ENCODE measurements at places on chromosomes 2 and 18.

GRCh38 chr2:152627351-152627957 is 89.8 kb downstream of the PRPF40A start:
- no peak for DNase-seq

- no peak for DNase-seq
Observed at GRCh38 chr18:59067873-59068272, 71.8 kb upstream of the SEC11C start.

DNA sequence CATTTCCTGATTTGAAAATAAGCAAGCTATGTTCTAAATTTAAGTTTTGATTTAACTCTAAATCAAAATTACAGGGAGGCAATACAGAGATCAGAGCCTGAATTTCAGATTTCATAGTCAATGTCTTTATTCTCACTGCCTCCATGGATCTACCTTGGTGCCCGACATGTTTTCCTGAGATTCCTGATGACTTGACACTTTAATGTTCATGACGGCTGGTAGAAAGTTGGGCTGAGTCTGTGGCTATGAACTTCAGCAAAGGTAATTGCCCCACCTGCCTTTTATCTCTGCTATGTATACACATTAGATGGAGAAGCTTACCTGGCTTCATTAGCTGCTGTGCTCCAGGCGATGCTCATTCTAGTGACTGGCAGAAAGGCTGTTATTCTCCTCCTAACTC is 1390.5 kb upstream of the CELF4 start:
- no peak for DNase-seq

- DNase-seq, result peak; percentile 34
Observed at GRCh38 chr18:59070181-59070912, 69.3 kb upstream of the SEC11C start.

DNA sequence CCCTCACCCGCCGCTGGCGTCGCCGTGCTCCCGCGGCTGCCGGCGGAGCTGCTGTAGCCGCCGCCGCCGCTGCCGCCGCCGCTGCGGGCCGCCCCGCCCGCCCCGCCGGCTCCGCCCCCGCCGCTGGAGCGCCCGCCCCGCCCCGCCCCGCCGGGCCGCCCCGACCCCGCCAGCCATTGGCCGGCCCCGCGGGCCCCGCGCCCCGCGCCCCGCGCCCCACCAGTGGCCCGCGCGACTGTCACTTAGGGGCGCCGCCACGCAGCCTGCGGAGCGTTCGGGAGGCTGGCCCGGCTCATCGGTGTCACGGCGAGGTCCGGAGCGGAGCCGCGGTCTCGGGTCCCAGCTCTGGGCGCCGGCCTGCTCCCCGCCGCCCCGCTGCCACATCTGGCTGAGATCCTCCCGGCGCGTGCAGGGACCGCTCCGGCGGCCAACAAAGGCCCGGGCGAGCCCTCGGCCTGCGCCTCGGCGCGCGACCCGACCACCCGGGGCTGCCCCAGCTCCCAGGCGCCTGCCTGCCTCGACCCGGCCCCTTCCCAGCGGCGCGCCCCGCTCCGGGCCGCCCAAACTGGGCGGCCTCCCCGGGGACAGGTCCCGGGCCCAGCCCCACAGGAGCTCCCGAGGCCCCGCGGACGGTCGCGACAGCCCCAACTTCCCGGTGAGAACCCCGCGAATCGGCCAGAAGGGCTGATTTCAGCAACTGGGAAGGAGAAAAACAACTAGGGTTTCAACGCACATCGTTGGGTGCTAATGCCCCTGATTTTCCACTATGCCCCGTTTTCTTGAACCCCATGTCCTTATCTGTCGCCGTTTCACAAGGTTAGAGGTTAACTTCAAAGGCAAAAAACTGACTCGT is at the start of gene MGAT4A:
Gene MGAT4A, minus strand, starts transcription at position 92 of the 853 bp plus-strand sequence. CDS start 4,800 bp downstream, outside the sequence.
- peak; percentile 77 for DNase-seq

GRCh38 chr2:108911401-108911800 is 77.6 kb downstream of the EDAR start:
- DNase-seq, result no peak

DNA sequence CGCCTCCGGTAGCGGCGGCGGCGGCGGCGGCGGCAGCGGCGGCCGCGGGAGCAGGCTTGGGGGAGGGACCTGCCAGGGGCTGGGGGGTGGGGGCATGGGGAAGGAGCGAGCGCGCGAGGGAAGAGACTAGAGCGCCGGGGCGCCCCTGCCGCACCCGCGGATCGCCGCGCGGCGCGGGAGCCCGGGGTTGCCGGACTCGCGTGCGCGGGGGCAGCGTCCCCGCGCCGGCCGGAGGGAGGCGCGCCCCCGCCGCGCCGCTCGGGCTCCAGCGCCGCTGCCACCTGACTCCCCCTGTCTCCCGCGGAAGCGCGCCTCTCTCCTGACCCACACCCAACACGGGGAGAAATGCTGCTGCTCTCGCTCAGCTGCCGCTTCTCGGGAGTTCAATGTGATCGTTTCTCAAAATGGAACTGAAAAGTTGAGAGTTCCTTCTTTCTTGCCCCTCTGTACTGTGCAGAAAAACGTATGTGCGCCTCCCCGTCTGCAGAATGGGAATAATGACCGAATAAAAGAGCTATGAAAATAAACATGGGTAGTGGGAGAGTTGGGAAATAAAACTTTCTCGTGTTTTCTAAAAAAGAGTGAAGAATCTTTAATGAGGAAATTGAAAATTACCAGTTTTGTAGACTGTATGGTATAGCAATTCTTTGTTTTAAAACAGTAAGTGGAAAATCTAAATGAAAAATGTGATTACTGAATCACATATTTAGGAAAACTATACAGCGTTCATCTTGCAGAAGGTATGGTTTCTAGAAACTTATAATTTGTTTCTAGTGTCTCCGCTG is 455 bp upstream of the TLK1 start:
- peak; percentile 54 for DNase-seq

DNA sequence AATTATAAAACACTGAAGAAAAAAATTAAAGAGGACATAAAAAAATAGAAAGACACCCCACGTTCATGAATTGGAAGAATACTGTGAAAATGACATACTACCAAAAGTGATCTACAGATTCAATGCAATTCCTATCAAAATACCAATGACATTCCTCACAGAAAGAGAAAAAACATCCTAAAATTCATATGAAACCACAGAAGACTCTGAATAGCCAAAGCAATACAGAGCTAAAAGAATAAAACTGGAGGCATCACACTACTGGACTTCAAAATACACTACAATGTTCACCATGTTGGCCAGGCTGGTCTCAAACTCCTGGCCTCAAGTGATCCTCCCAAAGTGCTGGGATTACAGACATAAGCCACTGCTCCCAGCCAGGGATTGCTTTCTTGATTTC is 56.3 kb downstream of the TLK1 start:
- DNase-seq, result no peak

DNA sequence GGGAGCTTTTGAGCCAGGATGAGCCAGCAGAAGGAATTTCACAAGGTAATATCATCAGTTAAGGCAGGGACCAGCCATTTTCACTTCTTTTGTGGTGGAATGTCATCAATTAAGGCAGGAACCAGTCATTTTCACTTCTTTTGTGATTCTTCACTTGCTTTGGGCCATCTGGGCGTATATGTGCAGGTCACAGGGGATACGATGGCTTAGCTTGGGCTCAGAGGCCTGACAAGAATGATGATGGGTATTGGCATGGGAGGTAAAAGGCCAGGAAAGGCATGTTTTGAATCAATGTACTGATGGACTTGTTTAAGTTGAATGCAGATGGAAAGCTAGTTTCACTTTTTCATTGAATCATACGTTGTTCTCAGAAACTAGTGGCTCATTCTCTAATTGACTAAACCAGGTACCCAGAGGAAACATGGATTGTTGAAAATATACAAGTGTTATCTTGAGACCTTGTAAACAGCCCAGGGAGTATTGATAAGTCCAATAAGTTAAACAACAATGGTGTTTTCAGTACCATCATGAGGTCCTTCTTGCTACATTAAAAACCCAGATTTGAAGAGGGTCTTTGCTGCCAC is 1672.5 kb upstream of the DDX18 start:
- no peak for DNase-seq

- no peak for DNase-seq
Observed at GRCh38 chr2:208153156-208153555, 7.2 kb upstream of the CRYGB start.

DNA sequence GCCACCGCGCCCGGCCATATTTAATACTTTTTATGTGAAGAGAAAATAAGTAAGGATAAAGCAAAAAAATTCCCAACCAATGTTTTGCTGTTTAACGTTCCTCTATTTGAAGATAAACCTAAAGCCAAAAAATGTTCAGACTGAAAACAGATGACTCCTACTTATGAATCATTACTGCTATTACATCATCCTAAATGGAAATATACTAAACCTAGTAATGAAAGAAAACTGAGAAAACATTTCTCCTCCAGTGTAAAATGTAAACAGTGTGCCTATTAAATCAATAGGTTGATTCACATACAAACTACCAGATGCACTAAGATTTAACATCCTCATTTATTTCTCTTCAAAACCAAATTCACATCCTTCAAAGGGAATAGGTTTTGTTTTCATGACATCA is 43.5 kb downstream of the CWC22 start:
- no peak for DNase-seq

GRCh38 chr2:59885541-59885940 is 667.9 kb downstream of the BCL11A start:
- no peak for DNase-seq

GRCh38 chr2:213247566-213247965 is 36.7 kb upstream of the SPAG16 start:
- DNase-seq, result no peak

DNA sequence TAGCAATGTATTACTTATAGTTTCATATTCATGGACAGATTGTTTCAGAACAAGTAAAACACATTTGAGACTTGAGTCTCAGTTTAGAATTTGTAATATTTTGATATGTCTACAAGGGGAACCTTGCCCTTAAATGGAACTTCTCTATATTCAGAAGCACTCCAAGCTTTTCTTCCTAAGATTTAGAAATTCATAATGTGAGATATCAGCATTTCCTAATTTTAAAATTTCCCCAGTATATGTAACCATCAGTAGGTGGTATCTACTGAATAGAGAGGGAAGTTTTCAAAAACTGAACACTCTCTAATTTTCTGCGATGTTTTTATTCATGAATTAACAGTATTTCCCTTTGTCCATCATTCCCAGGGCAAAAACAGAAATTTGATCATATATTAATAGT is 7.6 kb downstream of the ANKRD62 start:
- DNase-seq, result no peak

GRCh38 chr2:109038992-109039391 is 50.0 kb upstream of the EDAR start:
- DNase-seq, result no peak

- DNase-seq, result no peak
Observed at GRCh38 chr2:209473930-209474419, 50.1 kb downstream of the MAP2 start.

DNA sequence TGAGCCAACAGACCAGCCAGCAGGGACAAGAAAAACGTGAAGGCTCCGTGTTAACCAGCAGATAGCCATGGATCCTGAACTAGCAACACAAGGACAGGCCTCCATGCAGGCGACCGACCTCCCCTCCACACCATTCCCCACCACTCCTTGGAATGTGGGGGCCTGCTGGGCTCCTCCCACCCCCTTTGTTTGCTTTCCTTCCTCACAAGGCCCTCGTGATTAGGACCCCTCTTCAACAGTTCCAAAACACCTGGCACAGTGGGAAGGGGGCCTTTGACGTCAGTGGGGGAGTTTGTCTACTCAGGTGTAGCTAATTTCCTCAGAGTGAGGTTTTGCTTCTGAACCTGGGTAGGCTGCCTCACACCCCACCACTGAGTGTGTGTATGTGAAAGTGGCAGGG is 37.8 kb downstream of the SLC14A2 start:
- DNase-seq, result no peak

DNA sequence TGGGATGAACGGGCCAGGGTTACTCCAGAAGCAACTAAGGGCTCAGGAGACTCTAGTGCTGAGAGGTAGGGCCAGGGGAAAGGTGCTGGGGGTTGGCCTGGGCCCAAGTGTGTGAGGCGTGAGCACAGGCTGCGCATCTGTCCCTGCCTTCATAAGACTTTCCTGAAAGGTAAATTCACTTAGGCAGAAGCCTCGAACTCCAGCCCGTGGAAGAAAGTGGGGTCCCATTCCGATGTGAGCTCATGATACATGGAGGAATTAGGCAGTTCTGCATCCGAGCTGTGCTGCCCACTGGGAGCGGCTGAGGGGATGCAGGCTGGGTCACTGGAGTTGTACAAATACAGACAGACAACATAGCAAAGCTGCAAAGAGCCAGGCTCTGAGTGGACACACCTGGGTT is 16.2 kb downstream of the PARD6G start:
- no peak for DNase-seq

- no peak for DNase-seq
Observed at GRCh38 chr2:203750346-203751068, 44.1 kb downstream of the CD28 start.

- no peak for DNase-seq
Observed at GRCh38 chr18:70956554-70956953, 667.7 kb downstream of the SOCS6 start.

GRCh38 chr2:176001916-176002687 is at the start of gene LNPK:
Gene LNPK (minus strand): TSS chr2:176002267. CDS start chr2:175995584, 6,683 bp downstream.
- peak; percentile 85 for DNase-seq

DNA sequence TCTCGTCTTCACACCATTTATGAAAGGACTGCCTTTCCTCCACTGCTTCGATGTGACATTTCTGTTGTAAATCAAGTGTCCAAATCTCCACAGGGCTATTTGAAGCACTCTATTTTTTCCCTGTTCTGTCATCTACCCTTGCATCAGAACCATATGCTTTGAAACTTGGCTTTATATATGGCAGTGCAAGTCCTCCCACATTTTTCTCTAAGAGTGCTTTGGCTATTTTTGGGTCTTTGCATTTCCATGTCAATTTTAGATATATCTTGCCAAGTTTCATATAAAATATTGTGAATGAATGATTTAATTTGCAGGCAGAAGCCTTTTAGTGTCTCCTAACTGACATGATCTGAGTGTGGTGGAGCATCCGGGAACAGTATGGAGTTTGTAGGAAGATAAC is 37.8 kb upstream of the CBLN2 start:
- no peak for DNase-seq

GRCh38 chr2:210816769-210817168 is 260.4 kb downstream of the CPS1 start:
- no peak for DNase-seq

DNA sequence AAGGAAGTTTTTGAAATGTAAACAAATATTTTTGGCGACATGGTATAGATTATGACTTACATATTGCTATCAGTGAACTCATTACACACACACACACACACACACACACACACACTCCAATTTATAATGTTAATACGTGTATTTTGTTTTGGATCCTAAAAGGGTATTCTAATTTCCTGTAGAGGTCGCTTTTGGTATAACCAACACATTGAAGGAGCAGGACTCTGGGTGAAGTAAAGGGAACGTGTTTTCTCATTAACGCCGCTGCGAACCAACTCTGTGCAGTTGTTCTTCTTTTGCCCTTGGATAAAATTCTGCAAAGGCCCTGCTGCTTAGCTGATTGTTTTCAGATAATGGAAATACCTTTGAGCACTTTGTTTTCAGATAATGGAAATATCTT is 190.4 kb downstream of the PMAIP1 start:
- DNase-seq, result no peak
